Pancreas (tissue), 10 donors: ENCODE measurements at places on chromosomes 4 and X. TPM values are rescaled to one million over a fixed set of nuclear protein-coding genes. Genes with fewer than 3 reads are reported as not detected.

GRCh38 chrX:150897421-150898320 is 797 bp downstream of the CD99L2 start:
- no peaks in the 10 kb centered on the region for H3K27me3 ChIP-seq
- DNase-seq: peak; percentile 61
- no peaks in the 10 kb centered on the region for H3K4me1 ChIP-seq
- peak overlapping the region; percentile 62 for H3K27ac ChIP-seq
- no peaks in the 10 kb centered on the region for H3K36me3 ChIP-seq
- peak overlapping the region; percentile 56 for H3K4me3 ChIP-seq

DNA sequence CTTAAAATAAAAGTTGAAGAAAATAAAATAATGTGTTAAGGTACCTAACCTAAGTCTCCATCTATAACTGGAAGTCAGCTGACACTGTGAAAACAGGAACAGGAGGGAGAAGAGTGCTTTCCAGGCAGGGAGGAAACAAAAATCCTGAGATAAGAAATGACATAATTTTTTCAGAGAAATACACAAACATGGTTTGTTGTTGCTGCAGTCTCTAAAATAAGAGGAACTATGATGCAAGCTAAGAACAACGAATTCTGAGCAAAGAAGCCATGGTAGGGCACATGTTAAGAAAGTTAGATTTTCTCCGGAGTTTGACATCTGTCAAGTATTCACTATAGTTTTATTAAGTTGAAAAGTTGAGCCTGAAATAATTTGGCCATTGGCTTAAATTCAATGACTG is 26.9 kb downstream of the PAPSS1 start:
- no peaks in the 10 kb centered on the region for H3K27me3 ChIP-seq
- no peak for DNase-seq
- H3K4me3 ChIP-seq: no peak overlapping the region
- H3K27ac ChIP-seq: no peak overlapping the region

DNA sequence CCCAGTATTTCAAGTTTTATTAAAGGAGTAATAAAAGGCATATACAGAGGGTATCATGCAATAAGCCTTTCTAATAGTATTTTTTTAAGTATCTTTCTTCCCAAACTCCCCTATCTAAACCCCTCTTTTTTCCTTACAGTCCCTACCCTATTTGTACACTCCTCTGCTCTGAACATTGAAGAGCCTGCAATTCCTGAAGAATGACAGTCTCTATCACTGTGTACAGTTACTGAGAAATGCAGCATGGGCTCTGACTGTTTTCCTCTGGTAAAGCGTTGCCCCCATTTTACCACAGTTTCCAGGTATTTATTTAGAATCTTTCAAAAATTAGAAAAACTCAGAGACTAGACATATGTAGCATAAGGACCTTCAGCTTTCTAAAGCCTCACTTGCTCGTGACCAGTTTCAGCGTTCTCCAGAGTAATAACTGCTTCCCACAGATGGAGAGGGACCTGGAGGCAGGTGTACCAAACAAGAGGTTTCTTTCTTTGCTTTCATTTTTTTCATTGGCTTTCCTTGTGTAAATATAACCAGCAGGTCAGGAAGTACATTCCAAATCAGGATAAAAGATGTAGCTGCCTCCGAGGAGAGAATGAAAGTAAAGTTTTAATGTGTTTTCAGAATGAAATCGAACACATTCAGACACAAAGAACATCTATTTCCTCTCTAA is 230.8 kb downstream of the CFAP299 start:
- H3K4me1 ChIP-seq: no peaks in the 10 kb centered on the region
- H3K27ac ChIP-seq: no peak overlapping the region
- no peak for DNase-seq
- H3K4me3 ChIP-seq: no peak overlapping the region

- H3K36me3 ChIP-seq: no peaks in the 10 kb centered on the region
- H3K4me3 ChIP-seq: no peak overlapping the region
- DNase-seq: no peak
- H3K27ac ChIP-seq: no peak overlapping the region
These were observed 45.2 kb downstream of the LNX1 start for GRCh38 chr4:53545942-53546581.

DNA sequence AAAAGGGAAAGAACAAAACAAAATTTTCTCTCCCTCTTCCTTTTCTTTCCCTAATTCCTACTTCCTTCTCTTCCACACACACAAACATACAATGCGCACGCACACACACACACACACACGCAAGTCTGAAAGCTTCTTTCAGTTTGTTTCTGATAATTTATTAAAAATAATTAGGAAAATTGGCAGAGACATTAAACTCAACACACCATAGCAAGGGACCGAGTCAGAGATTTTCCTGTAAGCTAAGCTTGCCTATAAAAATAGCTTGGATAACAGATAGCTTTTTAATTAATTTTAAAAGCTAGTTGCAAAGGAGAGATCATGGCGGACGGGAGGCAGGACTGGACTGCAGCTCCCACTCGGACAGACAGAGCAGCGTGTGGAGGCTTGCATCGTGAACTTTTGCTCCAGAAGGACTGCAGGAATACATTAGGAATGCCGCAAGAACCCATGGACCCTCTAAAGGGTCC is 92.6 kb upstream of the MAPK10 start:
- H3K27ac ChIP-seq: no peak overlapping the region
- H3K4me1 ChIP-seq: no peaks in the 10 kb centered on the region
- no peak for DNase-seq
- no peaks in the 10 kb centered on the region for H3K27me3 ChIP-seq
- no peaks in the 10 kb centered on the region for H3K36me3 ChIP-seq

DNA sequence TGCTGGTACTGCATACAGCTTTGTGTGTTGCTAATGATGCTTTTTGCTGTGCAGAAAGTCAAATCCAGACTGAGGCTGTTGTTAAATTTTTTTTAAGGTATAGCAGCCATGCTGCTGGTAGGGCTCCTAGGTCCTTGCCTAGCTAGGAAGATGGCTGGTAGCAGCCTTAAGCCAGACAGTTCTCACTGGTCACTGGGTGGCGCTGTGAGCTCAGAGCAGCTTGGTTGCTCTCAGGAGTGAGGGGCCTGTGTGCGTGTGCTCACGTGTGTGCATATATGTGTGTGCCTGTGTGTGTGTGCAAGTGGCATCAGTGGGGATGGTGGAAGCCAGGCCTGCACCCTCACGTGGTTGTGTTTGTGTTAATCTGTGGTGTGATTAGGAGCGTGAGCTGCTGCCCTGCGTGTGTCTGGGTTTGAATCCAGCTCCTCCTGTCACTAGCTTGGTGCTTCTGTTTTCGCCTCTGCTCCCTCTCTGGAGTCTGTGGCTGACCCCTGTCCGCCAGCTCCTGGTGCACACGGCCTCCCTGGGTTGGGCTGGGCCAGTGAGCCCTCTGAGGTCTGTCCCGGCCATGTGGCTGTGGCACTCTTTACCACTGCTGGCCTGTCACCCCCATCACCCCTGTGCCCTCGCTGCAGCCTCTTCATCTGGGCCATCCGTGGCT is 46.1 kb downstream of the SORCS2 start:
- no peaks in the 10 kb centered on the region for H3K4me1 ChIP-seq
- DNase-seq: no peak
- no peak overlapping the region for H3K27ac ChIP-seq
- no peak overlapping the region for H3K4me3 ChIP-seq
- H3K27me3 ChIP-seq: no peaks in the 10 kb centered on the region
- no peaks in the 10 kb centered on the region for H3K36me3 ChIP-seq

The FGFRL1 gene
- total RNA-seq: 32.5 TPM

- no peak for DNase-seq
- no peaks in the 10 kb centered on the region for H3K27me3 ChIP-seq
- H3K36me3 ChIP-seq: no peaks in the 10 kb centered on the region
- no peaks in the 10 kb centered on the region for H3K4me1 ChIP-seq
- no peak overlapping the region for H3K27ac ChIP-seq
These were observed 206.5 kb upstream of the PDE5A start for GRCh38 chr4:119834906-119835612.

DNA sequence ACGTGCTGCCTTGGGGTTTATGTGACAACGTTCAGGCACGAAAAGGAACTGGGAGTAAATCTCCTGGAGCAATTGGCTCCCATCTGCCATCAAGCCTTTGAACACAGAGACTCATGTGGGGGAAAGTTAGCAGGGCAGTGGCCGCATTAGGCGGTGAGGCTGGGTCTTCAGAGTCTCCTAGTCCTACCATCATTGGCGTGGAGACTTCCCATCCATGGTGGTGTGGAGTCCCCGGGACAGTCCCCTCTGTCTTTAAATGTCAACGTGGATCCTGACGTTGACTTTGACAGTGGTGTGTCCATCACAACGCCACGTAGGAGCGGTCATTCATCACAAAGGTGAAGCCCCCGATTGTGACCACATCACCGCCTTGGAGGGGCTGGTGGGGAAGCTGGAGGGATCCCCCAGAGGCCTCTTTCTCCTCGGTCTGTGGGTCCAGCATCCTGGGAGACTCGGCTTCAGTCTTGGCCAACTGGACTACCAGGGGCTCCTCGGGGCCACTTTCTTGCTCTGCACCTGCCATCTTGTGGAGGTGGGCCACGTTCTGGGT is 21.8 kb downstream of the CRLF2 start:
- no peaks in the 10 kb centered on the region for H3K4me1 ChIP-seq
- H3K36me3 ChIP-seq: no peaks in the 10 kb centered on the region
- peak; percentile 22 for DNase-seq
- no peaks in the 10 kb centered on the region for H3K27me3 ChIP-seq

DNA sequence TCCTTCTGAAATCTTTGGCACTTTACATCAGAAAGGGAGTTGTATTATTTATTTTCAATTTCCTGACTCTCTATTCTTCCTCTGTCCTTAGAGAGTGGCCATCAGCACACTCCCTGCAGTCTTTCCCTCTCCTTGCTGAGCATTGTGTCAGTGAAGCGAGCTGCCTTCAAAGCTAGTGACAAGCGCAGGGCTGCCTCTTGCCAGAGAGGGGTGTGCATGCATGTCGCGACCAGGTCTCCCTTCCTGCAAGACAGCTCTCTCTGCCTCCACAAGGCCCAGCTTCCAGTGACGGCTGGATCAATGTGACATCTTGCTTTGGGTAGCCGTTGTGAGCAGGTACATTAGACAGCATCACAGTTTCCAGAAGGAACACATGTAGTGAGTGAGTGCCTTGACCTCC is 810.9 kb upstream of the TENM3 start:
- H3K36me3 ChIP-seq: no peaks in the 10 kb centered on the region
- DNase-seq: no peak
- H3K27me3 ChIP-seq: no peaks in the 10 kb centered on the region
- no peak overlapping the region for H3K27ac ChIP-seq
- H3K4me3 ChIP-seq: no peak overlapping the region

DNA sequence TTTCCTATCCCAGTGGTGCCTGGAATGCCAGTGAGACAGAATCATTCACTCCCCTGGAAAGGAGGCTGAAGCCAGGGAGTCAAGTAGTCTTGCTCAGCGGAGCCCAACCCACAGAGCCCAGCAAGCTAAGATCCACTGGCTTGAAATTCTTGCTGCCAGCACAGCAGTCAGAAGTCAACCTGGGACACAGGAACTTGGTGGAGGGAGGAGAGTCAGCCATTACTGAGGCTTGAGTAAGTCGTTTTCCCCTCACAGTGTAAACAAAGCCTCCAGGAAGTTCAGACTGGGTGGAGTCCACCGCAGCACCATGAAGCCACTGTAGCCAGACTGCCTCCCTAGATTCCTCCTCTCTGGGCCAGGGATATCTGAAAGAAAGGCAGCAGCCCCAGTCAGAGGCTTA is 283.2 kb upstream of the CPEB2 start:
- H3K27me3 ChIP-seq: no peaks in the 10 kb centered on the region
- no peaks in the 10 kb centered on the region for H3K4me1 ChIP-seq
- no peak overlapping the region for H3K4me3 ChIP-seq
- DNase-seq: peak; percentile 9
- no peak overlapping the region for H3K27ac ChIP-seq

DNA sequence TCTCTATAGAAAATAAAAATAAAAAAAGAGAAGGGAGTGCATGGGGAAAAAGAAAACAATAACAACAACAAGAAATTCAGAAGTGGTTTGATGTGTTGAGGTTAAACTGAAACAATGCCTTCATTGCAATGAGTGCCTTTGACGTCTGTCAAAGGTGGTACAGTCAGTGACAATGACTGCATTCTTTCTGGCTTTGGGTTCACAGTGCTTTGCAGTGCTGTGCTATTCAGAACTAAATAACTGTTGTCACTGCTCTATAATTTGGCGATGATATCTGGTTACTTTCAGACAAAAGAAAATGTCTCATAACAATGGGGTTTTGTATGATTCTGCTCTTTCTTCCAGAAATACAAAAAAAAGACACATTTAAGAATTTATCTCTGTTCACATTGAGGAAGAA is 488.6 kb upstream of the MAGEB2 start:
- H3K27me3 ChIP-seq: no peaks in the 10 kb centered on the region
- no peak overlapping the region for H3K4me3 ChIP-seq
- no peaks in the 10 kb centered on the region for H3K4me1 ChIP-seq
- no peak overlapping the region for H3K27ac ChIP-seq
- no peak for DNase-seq
- H3K36me3 ChIP-seq: no peaks in the 10 kb centered on the region

- H3K36me3 ChIP-seq: no peaks in the 10 kb centered on the region
- no peaks in the 10 kb centered on the region for H3K27me3 ChIP-seq
- H3K4me3 ChIP-seq: no peak overlapping the region
- H3K27ac ChIP-seq: no peak overlapping the region
These were observed 195.2 kb upstream of the STK26 start for GRCh38 chrX:131827935-131828334.

The SCML2 gene
- total RNA-seq: 0.90 TPM

The POU4F2 gene
- not detected for total RNA-seq

DNA sequence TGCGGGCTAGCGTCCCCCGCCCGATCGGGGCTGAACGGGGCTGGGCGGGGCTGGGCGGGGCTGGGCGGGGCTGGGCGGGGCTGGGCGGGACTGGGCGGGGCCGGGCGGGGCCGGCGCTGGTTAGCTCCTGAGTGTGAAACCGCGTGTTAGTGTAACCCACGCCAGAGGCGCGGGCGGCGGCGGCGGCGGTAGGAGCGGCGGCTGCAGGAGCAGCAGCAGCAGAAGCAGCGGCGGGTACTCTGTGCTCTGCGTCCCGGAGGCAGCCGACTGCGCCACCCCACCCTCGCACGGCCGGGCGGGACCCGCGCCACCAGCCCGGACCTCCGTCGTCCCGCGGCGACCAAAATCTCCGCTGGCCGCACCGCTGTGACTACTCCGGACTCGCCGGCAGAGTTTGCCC is 128.1 kb downstream of the LAS1L start:
- no peak overlapping the region for H3K4me3 ChIP-seq
- DNase-seq: no peak
- no peaks in the 10 kb centered on the region for H3K36me3 ChIP-seq
- H3K4me1 ChIP-seq: no peaks in the 10 kb centered on the region

DNA sequence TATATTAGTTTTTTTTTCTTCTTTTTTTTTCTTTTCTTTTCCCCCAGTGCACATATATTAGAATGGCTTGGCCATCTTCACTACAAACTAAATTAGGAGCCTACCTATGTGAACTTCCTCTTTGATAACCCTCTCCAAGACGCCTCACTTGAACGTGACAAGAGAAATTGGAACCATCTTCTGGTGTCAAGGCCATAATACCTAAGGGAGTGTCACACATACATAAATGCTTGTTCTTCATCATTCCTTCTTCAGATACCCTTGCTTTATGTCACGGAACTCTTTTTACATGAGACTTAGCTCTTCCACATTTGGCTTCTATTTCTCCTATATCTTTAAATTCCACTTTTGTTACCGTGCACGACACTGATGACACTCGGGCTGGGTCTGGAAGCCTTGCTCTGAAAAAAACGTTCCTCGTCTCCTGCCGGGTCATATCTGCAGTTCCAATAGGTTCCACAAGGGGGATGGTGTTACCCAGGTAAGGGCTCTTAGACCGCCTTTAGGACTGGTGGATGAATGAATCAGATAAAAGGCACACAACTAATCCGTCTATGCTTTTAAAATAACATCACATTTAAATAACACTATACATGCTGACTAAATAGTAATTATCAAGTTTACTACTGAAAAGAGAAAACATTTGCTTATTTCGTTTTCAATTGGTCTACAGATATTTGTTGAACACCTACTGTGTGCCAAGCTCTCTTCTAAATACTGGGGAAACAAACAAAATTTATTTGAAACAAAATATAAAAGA is 19.9 kb downstream of the DGAT2L6 start:
- H3K36me3 ChIP-seq: no peaks in the 10 kb centered on the region
- H3K27ac ChIP-seq: no peak overlapping the region
- H3K4me1 ChIP-seq: no peaks in the 10 kb centered on the region
- H3K27me3 ChIP-seq: no peaks in the 10 kb centered on the region
- no peak for DNase-seq
